Stimulated activated CD4-positive, alpha-beta T cell treated with anti-CD3 and anti-CD28 coated beads, Interleukin-4, amount 100 ng/mL, for 48 hours (primary cell): ENCODE measurements at places on chromosomes 1 and 21.

GRCh38 chr1:246114369-246114768 is 392.7 kb downstream of the SMYD3 start:
- DNase-seq, result no peak

DNA sequence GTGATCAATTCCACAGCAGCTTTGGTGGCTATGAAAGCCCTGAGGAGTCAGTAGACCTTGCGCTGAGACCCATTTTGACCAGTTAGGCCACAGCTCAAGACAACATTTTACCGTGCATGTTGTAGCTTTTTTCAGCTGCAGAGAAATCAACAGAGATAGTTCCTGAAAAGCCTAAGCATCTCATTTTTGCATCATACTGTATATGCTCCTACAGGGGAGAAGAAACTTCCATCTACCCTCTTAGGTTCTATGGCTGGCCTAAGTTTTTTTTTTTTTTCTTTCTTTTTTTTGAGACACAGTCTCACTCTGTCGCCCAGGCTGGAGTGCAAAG is 24.8 kb upstream of the EYA3 start:
- no peak for DNase-seq

DNA sequence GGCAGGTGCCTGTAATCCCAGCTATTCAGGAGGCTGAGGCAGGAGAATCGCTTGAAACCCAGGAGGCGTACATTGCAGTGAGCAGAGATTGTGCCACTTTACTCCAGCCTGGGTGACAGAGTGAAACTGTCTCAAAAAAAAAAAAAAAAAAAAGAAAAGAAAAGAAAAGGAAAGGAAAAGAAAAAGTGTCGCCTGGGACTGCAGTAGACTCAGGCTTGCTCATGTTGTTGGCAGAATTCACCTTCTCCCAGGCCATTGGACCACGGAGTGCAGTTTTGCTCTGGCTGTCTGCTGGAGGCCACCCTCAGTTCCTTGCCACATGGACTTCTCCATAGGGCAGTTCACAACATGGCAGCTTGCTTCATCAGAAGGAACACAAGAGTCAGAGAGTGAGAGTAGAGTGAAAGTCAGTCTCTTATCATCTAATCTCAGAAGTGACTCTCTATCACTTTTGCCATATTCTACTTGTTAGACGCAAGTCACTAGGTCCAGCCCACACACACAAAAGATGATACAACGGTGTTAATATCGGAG is 29.2 kb downstream of the BCAS2 start:
- DNase-seq, result no peak

- no peak for DNase-seq
These were observed 296.1 kb upstream of the SGIP1 start for GRCh38 chr1:66237722-66238479.

DNA sequence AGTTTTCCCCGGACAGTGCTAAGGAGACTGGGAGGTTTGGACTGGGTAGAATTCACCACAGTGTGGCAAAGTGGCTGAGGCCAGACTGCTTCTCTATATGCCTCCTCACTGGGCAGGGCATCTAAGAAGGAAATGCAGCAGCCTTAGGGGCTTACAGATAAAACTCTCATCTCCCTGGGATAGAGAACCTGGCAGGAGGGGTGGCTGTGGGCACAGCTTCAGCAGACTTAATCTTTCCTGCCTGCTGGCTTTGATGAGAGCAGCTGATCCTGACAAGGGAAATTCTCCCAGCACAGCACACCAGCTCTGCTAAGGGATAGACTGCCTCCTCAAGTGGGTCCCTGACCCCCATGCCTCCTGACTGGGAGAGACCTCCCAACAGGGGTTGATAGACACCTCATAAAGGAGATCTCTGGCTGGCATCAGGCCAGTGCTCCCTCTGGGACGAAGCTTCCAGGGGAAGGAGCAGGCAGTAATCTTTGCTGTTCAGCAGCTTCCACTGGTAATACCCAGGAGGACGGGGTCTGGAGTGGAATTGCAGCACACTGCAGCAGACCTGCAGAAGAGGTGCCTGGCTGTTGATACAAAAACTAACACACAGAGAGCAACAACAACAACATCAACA is 25.2 kb downstream of the KIFAP3 start:
- no peak for DNase-seq

DNA sequence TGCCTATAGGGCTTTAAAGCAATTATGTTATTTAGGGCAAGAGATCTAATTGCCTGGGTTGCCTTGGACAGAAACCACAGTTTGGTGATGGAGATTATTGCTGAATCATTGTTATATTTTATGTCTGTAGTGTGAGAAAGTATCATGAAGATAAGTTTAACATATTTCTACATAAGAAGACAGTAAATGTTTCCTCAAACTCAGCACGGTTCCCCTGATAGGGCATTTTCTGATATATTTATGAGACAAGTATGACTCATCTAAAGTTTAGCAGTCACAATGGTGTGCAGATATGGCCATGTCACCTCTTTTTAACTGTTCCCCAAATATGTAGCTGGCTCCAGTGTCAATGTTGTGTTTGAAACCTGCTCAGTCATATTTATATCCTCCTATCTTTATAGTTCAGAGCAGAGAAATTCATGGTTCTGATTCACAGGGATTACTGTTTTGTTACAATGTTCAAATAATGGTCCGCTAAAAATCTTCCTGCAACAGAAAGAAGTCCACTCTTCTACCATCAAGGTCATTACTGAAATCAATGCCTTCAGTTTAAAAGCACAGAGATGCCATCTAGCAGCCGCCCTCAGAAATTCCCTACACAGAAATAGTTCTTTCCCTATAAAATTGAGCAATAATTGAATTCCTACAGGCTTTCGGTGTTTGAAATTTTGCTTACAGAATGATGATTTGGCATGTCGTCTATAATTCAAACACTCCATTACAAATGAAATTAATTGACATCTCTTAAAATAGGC is 3.7 kb downstream of the OLFM3 start:
- DNase-seq, result no peak

DNA sequence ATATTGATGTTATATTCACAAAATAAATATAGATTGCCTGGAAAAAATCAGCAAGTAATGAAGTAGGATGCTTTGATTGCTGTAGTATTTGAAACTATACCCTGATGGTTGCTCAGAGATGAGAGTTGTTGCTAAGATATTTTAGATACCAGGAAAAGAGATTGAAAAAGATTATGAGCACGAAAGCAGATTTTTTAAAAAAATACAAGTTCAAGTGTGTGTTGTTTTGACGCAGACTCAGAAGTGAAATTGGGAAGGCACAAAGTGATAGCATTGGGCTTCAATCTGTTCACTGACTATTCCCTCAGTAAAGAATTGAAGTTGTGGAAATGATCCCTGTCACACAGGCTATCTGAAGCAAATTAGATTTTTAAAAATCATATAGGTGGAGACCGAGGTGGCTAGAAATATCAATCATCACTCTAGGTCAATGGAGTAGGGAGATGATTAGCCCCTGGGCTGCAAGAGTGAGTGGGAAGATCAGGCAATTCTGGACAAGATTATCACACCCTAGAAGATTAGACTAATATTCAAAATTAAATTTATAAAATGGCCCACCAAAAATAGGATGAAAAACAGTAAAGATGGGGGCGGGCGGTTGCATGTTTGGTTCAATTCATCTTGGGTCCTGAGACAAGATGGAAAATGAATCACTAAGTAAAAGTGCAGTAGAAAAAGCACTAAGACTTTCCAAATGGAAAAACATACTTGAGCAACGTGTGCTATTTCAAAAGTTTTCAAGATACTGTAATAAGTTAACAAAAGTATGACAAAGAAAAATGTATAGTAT is 41.5 kb upstream of the LRRC8D start:
- DNase-seq, result no peak

DNA sequence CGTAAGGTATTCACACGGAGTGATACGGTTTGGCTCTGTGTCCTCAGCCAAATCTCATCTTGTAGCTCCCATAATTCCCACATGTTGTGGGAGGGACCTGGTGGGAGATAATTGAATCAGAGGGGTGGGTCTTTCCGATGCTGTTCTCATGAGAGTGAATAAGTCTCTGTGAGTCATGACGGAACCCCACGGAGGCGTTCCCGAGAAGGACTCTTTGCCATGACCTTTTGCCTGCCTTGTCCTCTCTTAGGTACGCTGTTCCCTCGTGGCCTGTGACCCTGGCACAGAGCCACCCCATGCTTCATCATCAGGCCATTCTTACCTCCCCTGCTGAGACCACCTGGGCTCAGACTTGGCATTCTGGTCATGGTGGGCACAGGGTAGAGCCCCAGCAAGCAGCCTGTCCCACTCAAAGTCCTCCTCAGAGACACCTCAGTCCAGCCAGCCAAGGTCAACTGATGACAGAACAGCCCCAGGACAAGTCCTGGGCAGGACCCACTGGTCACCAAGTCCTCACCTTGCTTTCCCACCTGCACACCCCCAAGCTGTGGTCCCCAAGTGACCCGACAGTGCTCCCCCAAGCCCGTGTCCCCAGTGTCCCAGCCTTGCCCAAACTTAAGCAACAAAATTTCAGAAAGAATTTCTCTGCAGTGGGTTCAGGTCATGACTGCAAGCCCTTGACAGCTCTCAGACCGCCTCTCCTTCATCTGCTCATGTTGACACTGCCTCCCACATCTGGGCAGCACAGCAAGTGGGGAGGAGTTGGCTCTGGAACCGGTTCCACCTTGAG is 158.4 kb downstream of the ACTL8 start:
- no peak for DNase-seq

DNA sequence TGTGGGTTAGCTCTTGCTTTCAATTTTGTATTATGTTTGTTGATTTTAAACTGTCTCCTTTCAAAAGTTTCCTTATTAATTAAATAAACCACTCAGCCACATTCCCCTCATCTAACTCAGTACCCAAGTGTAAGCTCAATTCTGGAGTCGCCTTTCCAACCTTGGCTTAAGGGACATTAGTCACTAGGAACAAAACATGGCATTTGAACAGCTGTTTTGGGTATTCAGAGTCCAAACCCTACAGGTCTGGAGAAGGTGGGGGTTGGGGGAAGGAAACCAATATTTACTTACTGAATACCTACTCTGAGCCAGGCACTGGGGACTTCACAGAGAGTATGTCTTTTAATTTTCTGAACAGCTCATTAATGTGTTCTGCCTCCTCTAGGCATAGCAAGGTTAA is 117.2 kb upstream of the JUN start:
- DNase-seq, result no peak

GRCh38 chr1:36436821-36437220 is 13.4 kb downstream of the OSCP1 start:
- no peak for DNase-seq

- DNase-seq, result no peak
These were observed 470.2 kb downstream of the DISC1 start for GRCh38 chr1:232096751-232097150.

- no peak for DNase-seq
These were observed 56.3 kb downstream of the PTGFR start for GRCh38 chr1:78547081-78547480.

DNA sequence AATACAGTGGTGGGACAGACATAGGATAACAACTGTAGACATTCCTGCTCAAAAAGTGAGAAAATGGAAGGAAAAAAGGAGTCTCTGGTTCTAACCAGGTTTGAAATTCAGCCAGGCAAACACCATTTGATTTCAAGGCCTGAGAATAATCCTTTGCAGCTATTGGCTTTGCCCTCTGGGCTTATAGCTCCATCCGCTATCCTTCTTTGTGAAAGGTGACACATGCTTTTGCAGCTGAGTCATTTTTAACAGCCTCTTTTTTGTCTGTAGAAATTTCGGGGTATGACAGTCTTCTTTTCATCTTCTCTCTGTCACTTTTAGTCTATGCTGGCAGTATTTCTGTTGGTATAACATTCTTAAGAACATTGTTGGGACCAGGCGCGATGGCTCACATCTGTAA is 16.2 kb downstream of the SDHC start:
- DNase-seq, result no peak

DNA sequence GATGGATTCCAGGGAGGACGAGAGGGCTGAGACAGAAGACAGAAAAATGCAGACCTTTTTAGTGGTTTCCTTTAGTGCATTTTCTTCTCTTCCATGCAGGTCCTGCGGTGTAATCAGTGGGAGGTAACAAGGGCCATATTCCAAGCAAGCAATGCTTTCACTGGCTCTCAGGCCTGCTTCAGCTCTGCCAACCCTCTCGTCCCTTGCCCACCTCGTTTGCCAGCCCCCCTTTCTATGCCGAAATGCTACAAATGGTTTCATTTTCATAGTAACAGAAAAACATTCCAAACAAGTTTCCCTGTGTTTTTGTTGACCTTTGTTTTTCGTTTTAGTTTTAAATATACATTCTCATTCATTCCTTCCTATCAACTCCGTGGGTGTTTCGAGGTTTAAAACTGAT is 443.1 kb downstream of the TTLL7 start:
- DNase-seq, result no peak

- DNase-seq, result no peak
These were observed 16.2 kb downstream of the EDN2 start for GRCh38 chr1:41468122-41468762.

DNA sequence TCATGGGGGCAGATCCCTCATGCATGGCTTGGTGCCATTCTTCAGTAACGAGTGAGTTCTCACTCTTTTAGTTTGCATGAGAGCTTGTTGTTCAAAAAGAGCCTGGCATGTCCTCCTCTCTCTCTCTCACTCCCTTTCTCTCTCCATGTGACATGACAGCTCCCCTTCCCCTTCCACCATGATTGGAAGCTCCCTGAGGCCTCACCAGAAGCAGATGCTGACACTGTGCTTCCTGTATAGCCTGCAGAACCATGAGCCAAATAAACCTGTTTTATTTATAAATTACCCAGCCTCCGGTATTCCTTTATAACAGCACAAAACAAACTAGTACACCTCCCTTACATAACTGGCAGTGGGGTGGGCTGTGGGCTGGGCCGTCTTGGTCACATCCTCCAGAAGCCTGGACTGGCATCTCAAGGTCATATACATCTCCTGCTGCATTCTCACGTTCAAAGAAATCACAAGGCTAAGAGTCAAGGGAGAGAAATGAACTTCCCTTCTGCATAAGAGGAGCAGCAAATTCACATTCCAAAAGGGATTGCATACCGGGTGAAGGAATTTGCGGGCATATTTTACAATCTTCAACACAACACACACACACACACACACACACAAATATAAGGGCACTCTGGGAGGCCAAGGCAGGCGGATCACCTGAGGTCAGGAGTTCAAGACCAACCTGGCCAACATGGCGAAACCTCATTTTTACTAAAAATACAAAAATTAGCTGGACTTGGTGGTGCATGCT is 2.3 kb upstream of the CCSAP start:
- DNase-seq, result no peak

DNA sequence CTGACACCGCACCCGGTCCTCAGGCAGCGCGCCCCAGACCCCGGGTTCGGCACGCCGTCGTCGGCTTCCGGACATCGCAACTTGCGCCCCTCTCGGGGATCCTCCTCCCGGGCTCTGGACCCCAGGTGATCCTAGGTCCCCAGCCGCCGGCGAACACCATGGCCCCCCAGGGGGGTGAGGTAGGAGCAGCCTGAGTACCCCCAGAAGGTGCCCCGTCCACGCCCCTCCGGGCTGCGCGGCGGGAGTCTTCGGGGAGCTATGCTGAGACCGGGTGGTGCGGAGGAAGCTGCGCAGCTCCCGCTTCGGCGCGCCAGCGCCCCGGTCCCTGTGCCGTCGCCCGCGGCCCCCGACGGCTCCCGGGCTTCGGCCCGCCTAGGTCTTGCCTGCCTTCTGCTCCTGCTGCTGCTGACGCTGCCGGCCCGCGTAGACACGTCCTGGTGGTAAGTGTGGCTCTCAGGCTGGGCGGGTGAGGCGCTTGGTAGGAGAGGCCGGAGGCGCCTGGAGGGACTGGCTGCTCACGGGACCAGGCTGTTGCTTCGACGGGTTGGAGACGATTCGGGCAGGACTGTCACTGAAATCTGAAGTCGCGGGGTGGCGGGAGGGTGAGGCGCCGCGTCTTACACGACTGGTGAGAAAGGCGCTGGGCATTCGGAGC is 367 bp downstream of the WNT2B start:
- DNase-seq, result no peak
